Renal pelvis (tissue), 12 donors: ENCODE measurements at places on chromosomes 7 and 10.

- no peak for DNase-seq
These were observed 15.9 kb downstream of the ITPRIP start for GRCh38 chr10:104322416-104322782.

DNA sequence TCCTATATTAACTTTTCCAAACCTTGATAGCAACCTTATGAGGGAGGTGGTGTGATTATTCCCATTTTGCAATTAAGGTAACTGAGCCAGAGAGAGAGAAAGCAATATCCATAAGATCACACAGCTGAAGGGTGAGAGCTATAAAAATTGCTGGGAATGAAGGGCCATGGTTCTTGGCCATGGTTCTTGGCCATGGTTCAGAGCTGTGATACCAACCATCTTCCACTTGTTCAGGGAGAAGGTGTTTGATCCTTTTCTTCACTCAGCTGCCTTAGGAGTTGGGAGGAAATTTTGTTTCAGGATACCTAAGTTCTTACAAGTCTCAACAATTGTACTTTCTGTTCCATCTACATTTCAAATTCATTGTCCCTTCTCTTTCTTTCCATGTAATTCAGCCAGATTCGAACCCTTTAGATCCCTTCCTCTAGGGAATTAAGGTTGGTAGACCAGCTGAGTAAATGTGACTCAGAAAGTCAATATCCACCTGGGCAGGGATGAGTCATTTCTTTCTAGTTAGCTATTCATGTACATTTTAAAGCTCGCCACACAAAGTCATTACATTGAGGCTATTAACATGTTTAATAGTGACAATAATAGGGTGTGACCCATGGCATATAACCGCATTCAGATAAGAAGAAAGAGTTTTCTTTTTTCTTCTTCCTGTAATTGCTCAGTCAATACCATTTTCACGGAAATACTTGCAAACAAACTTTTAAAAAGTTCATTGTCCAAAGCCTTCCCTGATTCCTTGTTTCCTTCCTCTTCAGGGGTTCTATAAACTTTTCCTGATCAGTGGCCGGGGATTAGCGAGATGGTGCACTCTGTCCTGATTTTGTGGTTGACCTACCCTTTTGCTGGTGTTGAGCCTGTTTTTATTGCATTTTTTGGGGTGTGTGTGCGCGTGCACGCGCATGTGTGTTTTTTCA, 143.4 kb downstream of the TCF7L2 start:
- no peak for DNase-seq

GRCh38 chr7:114269714-114270113, 144.9 kb upstream of the FOXP2 start:
- no peak for DNase-seq

- no peak for DNase-seq
These were observed 134.6 kb downstream of the RNF216 start for GRCh38 chr7:5646846-5647245.

- no peak for DNase-seq
These were observed 11.8 kb upstream of the MIOS start for GRCh38 chr7:7554649-7555575.

- no peak for DNase-seq
These were observed 529.8 kb upstream of the C7orf33 start for GRCh38 chr7:148060724-148061123.
